Esophagus squamous epithelium (tissue), 5 donors: ENCODE measurements at places on chromosomes 11 and 22. TPM values are rescaled to one million over a fixed set of nuclear protein-coding genes. Genes with fewer than 3 reads are reported as not detected.

DNA sequence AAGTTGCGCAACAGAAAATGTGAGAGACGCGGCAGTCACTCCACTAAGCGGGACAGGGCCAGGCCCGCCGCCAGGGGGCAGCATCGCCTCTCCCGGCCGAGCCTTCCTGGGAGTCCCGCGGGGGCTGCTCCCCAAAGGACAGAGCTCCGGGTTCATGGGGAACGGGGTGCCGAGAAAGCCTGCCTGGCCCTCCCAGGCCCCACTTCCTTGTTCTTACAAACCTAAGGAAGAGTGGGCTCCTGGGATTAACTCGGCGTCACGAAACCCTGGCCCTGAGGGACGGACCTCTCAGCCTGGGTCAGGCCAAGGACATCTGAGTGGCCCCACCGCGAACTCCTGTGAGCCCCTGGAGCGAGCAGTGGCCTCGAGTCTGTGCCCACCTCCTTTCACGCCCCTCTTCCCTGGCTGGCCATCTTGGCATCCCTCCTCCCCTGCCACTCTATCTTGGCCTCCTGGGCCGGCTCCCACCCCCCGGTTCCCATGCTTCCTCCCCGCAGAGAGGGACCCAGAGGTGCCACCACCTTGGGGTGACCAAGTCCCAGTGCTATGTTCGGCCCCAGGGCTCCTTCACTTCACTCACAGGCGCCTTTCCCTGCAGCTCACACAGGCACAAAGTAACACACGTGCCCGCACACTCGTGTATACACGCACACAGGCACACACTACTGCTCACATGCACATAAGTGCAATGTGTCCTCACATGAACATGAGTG is 99.9 kb upstream of the FGF3 start:
- no peaks in the 10 kb centered on the region for H3K4me1 ChIP-seq
- no peak overlapping the region for H3K4me3 ChIP-seq
- H3K36me3 ChIP-seq, result no peaks in the 10 kb centered on the region
- H3K27me3 ChIP-seq, result peaks cover 97% of the 10 kb centered on the region
- no peak for DNase-seq

DNA sequence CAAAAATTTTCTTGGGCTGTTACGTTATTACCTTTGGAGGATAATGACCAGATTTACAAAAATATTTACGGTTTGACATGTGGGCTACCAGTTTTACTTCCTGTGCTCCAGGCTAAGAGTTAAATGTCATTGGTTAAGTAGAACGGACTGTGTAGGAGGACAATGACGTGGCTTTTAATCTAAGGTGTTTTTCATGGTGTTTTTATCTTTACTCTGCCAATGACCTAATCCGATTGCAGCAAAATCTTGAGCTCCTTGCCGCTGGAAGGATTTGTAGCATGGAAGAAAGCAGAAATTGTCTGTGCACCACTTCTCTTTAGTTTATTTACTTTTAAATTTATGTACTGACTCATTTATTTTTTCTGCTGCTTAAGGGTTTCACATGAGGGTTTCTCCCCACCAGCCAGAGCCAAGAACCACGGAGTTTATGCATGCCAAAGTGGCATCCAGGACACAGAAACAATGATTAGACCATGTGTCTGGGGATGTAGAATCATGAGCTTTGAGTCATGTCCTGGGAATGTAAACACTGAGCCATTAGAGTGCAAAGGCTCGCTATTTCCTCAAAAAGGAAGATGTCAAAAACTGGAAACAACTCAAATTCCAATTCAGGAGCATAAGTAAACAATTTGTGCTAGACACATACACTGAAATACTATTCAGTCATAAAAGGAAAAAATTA is 1.9 kb upstream of the CARD16 start:
- no peaks in the 10 kb centered on the region for H3K27me3 ChIP-seq
- peak overlapping the region; percentile 26 for H3K4me3 ChIP-seq
- no peak for DNase-seq
- H3K4me1 ChIP-seq, result peaks cover 34% of the 10 kb centered on the region
- H3K36me3 ChIP-seq, result no peaks in the 10 kb centered on the region
- H3K27ac ChIP-seq, result peak overlapping the region; percentile 59

DNA sequence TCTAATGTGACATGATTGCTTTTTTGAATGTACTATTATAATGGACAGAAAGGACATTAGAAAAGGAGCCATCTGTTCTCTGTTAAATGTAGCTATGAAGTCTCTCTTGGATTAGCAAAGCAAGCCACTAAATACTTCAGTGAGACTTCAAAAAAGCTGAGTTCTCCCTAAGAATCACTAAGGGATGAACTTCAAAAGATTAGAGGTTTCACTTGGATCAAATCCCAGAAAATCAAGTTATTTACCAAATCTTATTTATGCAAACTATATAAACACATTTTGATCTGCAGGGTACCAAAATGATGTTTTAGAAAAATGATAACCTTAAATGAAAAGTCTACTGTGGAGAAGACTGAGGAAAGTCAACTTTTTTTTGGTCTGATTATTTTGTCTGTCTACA is 82.1 kb upstream of the MTMR2 start:
- no peak for DNase-seq
- H3K27me3 ChIP-seq, result no peaks in the 10 kb centered on the region
- H3K36me3 ChIP-seq, result no peaks in the 10 kb centered on the region
- H3K4me3 ChIP-seq, result no peak overlapping the region

DNA sequence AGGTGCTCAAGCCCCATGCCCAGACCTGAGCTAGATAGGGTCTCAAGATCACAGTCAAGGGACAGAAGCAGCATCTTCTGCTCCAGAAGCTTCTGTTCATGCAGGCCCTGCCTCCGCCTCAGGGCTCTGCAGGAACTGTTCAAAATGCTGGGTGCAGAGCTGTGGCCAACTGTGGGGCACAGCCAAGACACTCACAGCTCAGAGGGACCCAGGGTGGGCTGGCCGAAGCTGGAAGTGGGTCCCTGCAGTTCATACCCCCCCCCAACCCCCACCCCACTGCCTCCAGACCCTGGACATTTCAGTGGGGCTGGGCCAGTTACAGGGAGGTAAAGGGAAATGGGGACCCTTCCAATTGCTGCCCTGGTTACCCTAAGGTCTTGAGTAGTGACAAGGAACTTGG is 129.0 kb downstream of the CRYBB2 start:
- H3K36me3 ChIP-seq, result no peaks in the 10 kb centered on the region
- DNase-seq, result no peak
- no peaks in the 10 kb centered on the region for H3K4me1 ChIP-seq
- no peaks in the 10 kb centered on the region for H3K27me3 ChIP-seq
- no peak overlapping the region for H3K4me3 ChIP-seq

Gene UQCC3
- total RNA-seq, result 11.7 TPM
